HFFc6 (cell line): ENCODE measurements at places on chromosomes 6 and 20.

- H3K4me3 ChIP-seq = no peak overlapping the region
- H3K36me3 ChIP-seq = no peaks in the 10 kb centered on the region
- H3K4me1 ChIP-seq = peaks cover 14% of the 10 kb centered on the region
- no peak overlapping the region for H3K27ac ChIP-seq
These were observed 313.5 kb downstream of the RFPL4B start for GRCh38 chr6:112660626-112661025.

- H3K36me3 ChIP-seq = no peaks in the 10 kb centered on the region
- H3K27me3 ChIP-seq = peaks cover 3% of the 10 kb centered on the region; the same call in 1 of the 2 replicates
- peaks cover 8% of the 10 kb centered on the region for H3K4me1 ChIP-seq
- H3K27ac ChIP-seq = no peak overlapping the region
These were observed 118.5 kb upstream of the MMS22L start for GRCh38 chr6:97401533-97401932.

DNA sequence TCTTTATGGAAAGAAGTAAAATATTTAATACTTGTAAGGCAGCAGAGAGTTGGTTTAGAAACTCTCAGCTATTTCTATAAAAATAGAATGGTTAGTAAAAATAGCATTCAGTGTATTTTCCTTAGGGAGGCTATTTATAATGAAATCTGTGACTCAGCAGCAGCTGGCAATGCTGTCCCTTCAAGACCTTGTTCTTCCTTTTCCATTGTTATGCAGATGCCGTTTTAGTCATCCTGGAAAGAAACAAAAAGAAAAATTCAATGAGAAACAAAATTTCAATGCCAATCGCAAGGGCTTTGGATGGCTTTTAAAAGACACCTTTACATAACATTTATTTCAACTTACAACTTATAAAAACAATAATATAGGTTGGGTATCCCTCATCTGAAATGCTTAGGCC lies 17.5 kb downstream of the MPC1 start:
- peaks cover 22% of the 10 kb centered on the region for H3K4me1 ChIP-seq
- H3K27ac ChIP-seq = peak overlapping the region; percentile 2; the same call in 1 of the 2 replicates
- H3K27me3 ChIP-seq = no peaks in the 10 kb centered on the region; the same call in 1 of the 2 replicates
- DNase-seq = peak; percentile 48
- H3K36me3 ChIP-seq = no peaks in the 10 kb centered on the region

DNA sequence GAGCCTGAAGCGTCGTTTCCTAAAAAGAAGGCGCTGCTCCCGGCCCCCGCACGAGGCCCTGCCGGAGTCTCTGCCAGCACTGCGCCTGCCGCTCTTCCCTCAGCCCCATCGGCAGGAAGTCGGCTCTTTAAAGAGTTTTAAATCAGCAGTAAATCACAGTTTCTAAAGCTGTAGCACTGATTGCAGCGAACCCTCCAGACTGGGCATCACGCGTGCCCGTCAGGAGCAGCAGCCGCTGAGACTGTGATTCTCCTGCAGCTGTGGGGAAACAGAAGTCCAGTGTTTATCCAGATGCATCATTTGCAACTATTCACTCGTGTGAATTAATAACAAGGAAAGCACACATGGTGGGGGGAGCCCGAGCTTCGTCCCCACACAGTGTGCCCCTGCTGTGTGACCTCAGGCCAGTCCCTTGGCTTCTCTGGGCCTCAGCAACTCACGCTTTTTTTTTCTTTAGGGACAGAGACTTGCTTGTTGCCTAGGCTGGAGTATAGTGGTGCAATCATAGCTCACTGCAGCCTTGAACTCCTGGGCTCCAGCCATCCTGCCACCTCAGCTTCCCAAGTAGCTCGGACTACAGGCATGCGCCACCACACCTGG lies 28.3 kb downstream of the DLL1 start:
- no peak overlapping the region for H3K27ac ChIP-seq
- H3K4me3 ChIP-seq = no peak overlapping the region
- DNase-seq = no peak
- no peaks in the 10 kb centered on the region for H3K4me1 ChIP-seq

GRCh38 chr20:38073307-38074071 lies 39.9 kb downstream of the RPRD1B start:
- H3K36me3 ChIP-seq = peaks cover 47% of the 10 kb centered on the region
- peak; percentile 84 for DNase-seq
- H3K4me1 ChIP-seq = peaks cover 47% of the 10 kb centered on the region
- H3K4me3 ChIP-seq = no peak overlapping the region
- H3K27ac ChIP-seq = peak overlapping the region; percentile 52

DNA sequence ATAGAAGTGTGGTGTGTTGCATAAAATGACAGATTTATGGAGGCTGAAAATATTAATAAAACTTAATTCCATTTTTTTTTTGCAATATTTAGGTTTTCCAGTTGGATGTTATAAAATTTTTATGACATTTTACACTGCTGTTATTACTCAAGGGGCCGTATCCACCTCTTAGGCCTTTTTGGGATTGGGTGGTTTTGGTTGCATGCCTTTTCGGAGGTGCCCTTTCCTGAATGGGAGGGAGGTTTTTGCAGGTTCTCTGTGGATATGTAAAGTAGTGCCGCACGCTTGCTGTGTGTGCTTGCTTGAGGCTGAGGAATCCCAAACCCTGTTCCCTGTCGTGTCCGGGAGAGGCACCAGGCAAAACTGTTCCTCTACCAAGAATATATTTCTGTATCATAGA lies 6.8 kb downstream of the ARID1B start:
- H3K27me3 ChIP-seq = peaks cover 2% of the 10 kb centered on the region
- peak overlapping the region; percentile 77 for H3K27ac ChIP-seq
- no peaks in the 10 kb centered on the region for H3K36me3 ChIP-seq
- DNase-seq = no peak
- peaks cover 73% of the 10 kb centered on the region for H3K4me1 ChIP-seq

- no peaks in the 10 kb centered on the region for H3K36me3 ChIP-seq
- H3K4me1 ChIP-seq = peaks cover 8% of the 10 kb centered on the region; the same call in 1 of the 2 replicates
- H3K27me3 ChIP-seq = no peaks in the 10 kb centered on the region
These were observed 155.4 kb downstream of the RFPL4B start for GRCh38 chr6:112502351-112503090.

- peak; percentile 69 for DNase-seq
- peak overlapping the region; percentile 66 for H3K27ac ChIP-seq
- peak overlapping the region; percentile 47 for H3K4me3 ChIP-seq
- H3K4me1 ChIP-seq = peaks cover 34% of the 10 kb centered on the region
- H3K36me3 ChIP-seq = no peaks in the 10 kb centered on the region
- no peaks in the 10 kb centered on the region for H3K27me3 ChIP-seq
These were observed 45.1 kb upstream of the NEDD9 start for GRCh38 chr6:11277275-11278206.

DNA sequence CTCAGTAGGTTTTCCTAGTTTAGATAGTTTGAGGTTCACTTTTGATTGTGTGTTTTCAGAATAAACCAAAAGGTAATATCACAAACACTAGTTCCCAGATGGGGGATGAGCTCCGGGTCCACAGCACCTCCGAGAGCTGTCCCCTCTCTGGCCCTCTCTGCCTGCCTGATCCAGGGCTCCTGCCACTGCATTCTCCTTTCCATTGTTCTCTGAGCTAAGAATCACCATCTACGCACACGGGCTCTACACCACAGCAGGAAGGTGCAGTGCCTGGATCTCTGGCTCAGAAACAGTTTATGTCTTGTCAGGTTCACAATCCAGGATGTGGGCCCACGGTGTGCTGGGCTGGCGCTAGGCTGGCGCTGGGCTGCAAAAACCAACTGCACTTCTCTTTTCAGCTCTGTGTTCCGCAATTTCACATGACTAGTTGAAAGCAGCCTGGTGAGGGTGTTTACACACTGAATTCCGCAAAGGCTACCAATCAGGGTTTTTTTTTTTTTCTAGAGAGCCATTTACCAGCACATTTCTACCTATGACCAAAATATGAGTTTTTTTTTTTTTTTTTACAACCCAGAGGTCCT lies 167.5 kb downstream of the SOD2 start:
- H3K27me3 ChIP-seq = peaks cover 2% of the 10 kb centered on the region; the same call in 1 of the 2 replicates
- no peak overlapping the region for H3K27ac ChIP-seq
- H3K4me3 ChIP-seq = no peak overlapping the region
- DNase-seq = no peak
